Stimulated activated CD8-positive, alpha-beta memory T cell treated with anti-CD3 and anti-CD28 coated beads, Interleukin-2, amount 100 ng/mL, for 1 hour (primary cell): ENCODE measurements at places on chromosomes 12 and 14.

GRCh38 chr12:93358058-93358457 is 19.7 kb upstream of the NUDT4 start:
- DNase-seq: no peak

DNA sequence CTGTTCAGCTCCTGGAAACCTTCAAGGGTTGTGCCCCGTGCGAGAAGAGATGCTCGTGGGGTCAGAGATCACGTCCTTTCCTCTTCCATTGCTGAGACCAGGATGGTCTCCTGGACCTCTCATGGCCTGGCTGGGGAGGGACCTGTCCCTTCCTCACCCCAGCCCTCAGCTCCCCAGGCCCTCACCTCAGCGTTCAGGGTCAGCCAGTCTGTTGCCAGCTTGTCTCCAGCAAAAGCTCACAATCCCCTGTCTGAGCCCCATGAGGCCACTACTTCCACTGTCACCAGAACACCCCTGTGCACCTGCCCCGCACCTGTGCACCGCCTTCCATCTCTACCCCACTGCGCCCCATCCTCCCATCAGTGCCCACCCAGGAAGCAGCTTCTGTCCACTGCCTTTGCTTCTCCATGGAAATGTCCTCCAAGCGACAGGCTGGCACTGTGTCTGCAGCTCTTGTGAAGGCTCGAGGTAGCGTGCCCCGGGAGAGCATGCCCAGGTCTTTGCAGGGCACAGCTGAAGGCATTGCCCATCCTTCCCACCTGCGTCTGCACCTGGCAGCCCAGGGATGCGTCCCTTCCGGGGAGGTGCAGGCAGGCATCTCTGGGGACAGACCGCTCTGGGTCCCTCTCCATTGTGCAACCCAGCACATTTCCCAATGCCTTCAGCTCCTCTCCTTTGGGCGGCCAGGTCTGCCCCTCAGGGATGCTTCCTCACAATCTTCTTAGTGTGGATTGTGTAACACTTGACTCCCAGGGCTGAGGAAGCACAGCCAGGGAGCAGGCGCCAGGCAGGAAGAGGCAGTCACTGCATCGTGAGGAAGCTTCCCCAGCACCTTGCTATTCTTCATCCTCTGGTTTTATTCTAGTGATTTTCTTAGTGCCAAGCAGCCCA is 179.6 kb downstream of the ADGRD1 start:
- DNase-seq: no peak

GRCh38 chr12:7107636-7108002 is 1.4 kb downstream of the C1RL start:
- no peak for DNase-seq

GRCh38 chr14:74663884-74664283 is 49.0 kb downstream of the AREL1 start:
- DNase-seq: no peak
